ENCODE measurements at places on chromosomes 13 and 19.

- no peak for DNase-seq
Measured at GRCh38 chr13:59230484-59231264, 933.1 kb downstream of the DIAPH3 start.

DNA sequence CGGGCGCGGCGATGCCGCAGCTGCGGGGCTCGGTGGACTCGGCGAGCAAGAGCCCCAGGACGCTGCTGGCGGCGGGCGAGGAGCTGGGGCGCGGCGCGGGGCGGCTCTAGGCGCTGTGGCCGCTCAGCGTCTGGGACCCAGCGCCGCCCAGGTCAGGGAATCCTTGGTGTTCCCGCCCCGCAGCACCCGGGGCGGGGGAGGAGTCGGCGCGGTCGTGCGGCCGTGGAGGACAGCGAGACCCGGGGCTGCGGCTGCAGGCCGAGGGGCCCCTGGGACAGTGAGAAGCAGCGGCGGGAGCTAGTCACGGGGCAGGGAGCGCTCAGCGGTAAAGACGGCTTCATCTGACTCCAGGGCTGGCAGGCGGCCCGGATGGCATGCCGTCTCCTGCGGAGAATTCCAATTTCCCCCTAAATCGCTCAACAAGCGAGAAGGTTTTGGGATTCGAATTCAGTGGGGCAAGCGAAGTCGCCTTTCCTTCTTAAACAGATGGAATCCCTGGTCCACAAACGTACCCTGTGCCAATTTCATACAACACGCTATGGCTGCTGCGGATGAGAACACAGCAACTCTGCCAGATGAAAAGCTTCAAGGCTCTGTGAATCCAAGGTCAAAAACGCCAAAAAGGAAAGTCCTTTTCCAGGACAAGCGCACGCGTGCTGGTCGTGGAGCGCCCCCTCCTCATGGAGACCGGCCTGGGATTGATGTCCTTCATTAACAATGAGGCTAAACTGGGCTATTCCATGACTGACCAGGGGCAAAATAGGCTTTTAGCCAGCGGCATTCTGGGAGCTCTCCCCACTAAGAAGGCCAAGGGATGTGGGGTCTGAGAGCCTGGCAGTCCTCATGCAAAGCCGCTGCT lies 4.2 kb upstream of the ZSCAN4 start:
- DNase-seq: no peak

DNA sequence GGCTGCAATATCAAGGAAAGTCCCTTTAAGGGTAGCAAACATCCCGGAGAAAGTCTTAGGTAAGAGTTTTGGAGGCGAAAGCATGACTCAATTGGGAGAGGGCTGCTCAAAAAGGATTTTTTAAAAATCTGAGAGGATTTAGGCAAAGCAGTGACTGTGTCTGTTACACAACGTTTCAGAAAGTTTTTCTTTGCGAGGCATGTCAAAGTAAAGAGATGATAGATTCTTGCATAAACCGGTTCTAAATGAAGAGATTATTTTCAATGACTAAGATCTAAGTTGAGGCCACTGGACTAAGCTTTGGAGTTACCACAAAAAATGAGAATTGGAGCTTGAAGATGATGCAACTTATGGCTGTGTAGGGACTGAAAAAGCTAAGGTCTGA lies 43.7 kb upstream of the ENOX1 start:
- no peak for DNase-seq

- DNase-seq: no peak
Measured at GRCh38 chr13:33497146-33497845, 211.7 kb upstream of the STARD13 start.

- no peak for DNase-seq
Measured at GRCh38 chr13:48858122-48858902, 117.4 kb upstream of the FNDC3A start.

DNA sequence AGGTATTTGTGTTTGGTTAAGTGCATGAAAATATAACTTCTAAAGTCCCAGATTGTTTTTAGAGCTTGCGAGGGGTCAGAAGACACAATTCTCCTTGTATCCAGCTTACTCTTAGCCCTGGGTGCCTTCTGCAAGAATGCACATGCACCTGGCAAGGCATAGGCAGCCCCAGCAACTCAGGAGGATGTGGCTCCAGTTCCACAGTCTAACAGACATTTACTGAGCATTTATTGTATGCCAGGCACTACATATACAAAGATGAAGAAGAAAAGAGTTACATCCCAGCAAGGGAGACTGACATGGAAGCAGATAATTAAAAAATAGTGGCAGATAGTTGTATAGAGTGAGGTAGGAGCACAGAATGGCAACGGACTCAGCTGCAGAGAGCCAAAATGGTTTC lies 101.1 kb upstream of the FRY start:
- DNase-seq: no peak

DNA sequence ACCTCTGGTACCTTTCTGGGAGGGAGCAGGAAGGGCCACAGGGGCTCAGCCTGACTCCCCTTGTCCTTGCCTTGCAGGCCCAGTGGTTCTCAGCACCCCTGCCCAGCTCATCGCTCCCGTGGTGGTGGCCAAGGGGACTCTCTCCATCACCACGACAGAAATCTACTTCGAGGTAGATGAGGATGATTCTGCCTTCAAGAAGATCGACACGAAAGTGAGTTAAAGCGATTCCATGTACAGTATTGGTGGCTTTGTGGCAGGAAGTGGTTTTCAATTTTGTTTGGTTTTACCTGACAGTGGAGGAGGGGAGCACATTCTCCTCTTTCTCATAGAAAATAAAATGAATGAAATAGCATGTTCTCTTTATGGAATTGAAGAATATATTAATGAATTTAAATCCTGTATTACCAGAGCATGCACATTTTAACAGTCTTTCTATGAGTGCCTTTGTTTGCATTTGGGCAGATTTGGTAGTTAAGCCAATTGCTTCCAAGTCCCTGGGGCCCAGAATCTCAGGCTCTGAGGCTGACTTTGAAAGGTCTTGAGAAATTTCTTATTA lies 4.1 kb downstream of the MAB21L1 start:
- DNase-seq: no peak

DNA sequence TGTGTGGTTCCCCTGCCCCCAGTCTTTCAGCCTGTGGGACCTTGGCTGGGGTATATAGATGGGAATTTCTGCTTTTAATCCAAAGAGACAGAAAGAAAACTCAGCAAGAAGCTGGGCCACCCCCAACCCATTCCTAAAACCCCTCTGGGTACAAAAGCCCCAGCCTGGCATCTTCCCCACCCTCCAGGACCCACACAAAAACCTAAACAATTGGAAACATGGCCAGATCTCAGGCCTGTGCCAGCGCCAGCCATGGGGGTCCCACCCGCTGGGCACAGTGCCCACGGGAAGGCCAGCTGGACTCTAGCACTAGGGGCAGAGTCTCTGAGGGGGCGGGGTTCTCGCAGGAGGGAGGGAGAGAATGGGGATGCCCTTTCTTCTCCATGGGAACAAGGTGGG lies 8.6 kb downstream of the LYL1 start:
- no peak for DNase-seq

- DNase-seq: no peak
Measured at GRCh38 chr13:48132961-48133360, 38.1 kb upstream of the MED4 start.

DNA sequence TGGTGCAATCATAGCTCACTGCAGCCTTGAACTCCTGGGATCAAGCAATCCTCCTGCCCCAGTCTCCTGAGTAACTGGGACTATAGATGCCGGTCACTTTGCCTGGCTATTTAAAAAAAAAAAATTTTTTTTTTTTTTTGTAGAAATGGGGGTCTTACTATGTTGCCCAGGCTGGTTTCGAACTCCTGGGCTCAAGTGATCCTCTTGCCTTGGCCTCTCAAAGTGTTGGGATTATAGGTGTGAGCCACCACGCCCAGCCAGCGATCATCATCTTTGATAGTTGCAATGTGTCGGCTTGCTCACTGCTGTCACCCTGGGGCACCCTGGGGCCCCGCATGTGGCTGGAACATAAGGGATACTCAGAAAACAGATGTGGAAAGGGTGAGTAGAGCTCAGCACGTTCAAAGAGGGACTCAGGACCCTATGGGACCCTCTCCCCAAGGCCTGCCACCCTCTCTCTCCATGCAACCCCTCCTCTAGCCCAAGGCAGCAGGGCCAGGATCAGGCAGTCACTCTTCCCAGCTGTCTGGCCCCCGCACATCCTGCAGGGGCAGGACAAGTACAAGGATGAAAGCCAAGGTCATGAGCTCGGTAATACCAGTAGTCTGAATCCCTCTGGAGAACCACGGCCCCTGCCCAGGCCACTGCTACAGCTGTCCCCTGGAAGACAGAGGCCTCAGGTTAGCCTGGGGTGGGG lies 6.5 kb upstream of the CCL25 start:
- no peak for DNase-seq

GRCh38 chr13:31749929-31750328 lies 10.6 kb downstream of the RXFP2 start:
- no peak for DNase-seq

DNA sequence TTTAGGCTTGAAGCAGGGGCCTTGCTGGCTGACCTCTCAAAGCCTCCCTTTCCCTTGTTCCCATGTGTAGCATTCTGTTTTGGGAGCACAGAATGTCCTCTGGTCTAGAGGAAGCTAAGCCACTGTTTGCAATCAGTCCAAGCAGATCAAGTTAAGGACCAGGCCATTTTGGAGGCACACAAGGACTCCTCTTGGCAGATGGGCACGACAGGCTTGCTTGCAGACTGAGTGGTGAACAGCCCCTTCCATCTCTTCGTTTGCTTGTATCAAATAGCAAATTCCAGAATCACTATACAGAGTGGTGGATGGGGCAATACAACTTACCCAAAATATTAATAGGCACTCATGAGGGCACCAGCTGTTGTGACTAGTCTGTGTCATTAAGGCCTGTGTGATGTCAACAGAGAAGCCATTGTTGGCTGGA lies 215.5 kb upstream of the SERP2 start:
- DNase-seq: no peak

GRCh38 chr19:3149526-3150505 lies 14.0 kb downstream of the GNA15 start:
- DNase-seq: no peak

DNA sequence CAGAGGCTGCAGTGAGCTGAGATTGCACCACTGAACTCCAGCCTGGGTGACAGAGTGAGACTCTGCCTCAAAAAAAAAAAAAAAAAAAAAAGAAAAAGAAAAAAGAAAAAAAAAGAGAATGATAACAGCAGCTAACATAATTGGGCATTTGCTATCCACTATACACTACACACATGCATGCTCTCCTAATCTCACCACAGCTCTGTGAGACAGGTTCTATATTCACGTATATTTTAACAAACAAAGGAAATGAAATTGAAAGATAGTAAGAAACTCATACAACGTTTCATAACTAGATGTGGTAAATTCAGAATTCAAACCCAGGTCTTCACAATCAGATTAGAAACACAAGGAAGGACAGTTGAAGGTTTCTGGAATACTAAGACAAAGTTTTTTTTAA lies 265.7 kb downstream of the DIAPH3 start:
- no peak for DNase-seq

GRCh38 chr19:40378509-40378908 lies 11.5 kb downstream of the HIPK4 start:
- no peak for DNase-seq

DNA sequence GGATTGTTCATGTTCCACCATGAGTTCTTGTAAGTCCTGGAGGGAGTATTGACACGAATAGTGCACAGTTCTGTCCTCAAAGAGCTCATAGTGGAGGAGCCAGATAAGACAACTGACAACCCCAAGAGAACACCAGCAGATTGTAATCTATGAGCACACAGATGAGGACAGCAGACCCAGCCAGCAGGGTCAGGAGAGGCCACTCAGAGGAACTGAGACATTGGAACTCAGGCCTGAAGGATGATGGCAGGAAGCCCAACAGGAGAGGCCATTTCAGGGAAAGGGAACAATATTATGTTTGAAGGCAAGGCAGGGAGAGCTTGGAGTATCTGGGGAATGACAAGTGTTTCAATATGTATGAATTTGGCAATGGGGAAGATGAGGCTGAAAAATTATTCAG lies 63.7 kb upstream of the IPO5 start:
- no peak for DNase-seq

DNA sequence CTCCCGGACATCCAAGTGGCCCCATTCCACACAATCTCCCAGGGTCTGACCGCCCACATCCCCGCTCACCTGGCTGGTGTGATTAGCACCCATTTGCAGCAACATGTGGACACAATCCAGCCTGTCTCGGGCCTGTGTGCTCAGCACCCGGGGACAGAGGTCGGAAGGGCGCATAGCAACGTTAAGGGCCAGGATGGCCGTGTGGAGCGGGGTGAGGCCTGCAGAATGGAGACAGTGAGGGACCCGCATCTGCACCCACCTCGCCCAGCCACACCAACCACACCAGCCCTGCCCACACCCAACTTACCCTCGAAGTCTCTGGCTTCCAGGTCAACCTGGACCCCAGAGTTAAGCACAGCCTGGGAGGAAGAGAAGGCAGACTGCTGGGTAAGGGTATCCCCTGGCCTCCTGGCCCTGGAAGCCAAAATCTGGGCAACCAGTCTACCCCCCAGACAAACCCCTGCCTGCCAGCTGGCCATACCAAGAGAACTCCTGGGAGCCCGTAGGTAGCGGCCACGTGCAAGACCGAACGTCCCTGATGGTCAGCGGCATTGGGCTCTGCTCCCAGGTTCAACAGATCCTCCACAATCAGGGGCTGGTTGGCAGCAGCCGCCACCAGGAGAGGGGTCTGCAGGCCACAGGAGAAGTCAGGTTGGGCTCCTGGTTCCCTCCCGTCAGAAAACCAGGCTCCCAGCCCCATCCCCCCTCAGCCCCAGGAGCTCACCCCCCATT lies 4.3 kb downstream of the NFKBID start:
- DNase-seq: no peak

- DNase-seq: no peak
Measured at GRCh38 chr13:58134525-58134924, 503.0 kb downstream of the PCDH17 start.

DNA sequence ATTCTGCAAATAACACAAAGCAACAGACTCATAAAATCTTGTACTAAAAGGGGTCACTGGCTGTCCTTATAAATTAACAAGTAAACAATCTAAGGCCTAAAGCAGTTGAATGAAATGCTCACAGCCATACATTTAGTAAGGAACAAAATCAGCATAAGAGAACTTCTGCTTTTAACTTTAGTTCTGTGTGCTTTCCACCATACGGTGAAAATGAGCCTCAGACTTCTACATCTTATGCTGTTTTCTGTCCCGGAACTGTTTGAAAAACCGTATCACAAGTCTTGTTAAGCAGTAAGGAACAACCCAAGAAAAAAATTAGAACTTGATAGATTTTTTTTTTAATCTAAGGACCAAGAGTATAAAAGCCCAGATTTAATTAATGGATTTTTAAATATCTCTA lies 549.1 kb upstream of the MIR17HG start:
- no peak for DNase-seq

- DNase-seq: no peak
Measured at GRCh38 chr13:38899571-38899970, 91.1 kb downstream of the STOML3 start.

- no peak for DNase-seq
Measured at GRCh38 chr13:113877149-113877990, 13.5 kb upstream of the GAS6 start.

DNA sequence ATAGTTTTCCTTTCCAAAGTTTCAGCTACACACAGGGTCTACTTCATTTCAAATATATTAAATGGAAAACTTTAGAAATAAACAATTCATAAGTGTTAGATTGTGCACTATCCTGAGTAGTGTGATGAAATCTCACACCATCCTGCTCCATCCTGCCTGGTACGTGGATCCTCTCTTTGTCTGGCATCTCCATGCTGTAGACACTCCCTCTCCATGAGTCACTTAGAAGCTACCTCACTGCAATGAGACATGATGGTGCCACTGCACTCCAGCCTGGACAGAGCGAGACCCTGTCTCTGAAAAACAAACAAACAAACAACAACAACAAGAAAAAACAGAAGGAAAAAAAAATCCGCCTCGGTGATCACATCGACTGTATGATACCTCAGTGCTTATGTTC lies 191.8 kb downstream of the PCCA start:
- DNase-seq: no peak
